Activated naive CD4-positive, alpha-beta T cell treated with anti-CD3 and anti-CD28 coated beads for 36 hours (primary cell): ENCODE measurements at places on chromosomes 4 and X. TPM values are rescaled to one million over a fixed set of nuclear protein-coding genes. Genes with fewer than 3 reads are reported as not detected.

DNA sequence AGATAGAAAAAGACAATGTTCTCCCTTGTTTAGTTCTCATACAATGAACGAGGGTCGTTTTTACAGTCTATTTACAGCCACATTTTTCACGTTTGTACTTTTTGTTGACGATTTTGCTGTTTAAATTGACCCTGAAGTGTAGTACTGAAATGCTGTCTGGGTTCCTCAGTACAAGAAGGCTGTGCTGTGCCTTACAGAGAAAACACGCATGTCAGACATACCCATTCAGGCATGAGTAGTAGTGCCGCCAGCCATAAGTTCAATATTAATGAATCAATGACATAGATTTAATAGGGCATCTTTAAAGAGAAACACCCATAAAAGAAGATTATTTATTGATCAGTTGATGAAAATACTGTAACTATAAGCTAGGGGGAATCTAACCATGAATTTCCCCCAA, 459.8 kb upstream of the EPHA5 start:
- no peak overlapping the region for H3K27ac ChIP-seq
- no peak for DNase-seq

DNA sequence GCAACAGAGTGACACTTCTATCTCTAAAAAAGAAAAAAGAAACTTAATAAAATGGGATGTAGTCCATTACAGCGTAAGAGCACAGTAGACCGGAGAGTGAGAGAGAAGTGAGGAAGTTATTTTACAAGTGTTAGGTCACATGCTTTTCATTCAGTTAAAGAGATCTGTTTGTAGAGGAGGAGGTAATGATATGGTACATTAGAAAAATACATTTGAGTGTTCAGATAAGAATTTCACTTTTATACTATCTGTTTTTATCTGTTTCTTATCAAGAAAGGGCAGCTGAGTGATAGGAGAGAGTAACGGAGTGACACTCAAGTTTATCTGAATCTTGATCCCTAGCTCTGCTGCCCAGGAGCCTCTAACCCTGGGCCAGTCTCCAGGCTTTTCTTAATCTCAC, 38.9 kb downstream of the FNIP2 start:
- no peak for DNase-seq
- H3K36me3 ChIP-seq, result no peaks in the 10 kb centered on the region
- no peaks in the 10 kb centered on the region for H3K27me3 ChIP-seq
- H3K27ac ChIP-seq, result no peak overlapping the region
- H3K4me1 ChIP-seq, result peaks cover 38% of the 10 kb centered on the region

DNA sequence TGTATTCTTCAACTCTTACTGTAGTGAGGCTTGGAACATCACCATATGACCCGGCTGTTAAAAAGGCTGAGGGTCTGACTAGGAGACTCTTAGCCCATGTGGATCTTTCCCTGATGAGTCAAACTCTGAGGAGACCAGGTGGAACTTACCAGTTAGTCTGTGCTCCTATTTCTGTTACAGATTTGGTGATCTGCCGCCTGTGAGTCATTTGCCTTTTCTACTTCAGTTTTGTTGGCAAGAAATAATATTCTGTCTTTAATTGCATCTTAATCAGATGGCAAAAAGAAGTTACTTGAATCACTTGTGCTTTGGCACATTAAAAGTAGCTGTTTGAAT, 48.4 kb downstream of the MTM1 start:
- H3K27ac ChIP-seq, result no peak overlapping the region
- H3K27me3 ChIP-seq, result no peaks in the 10 kb centered on the region
- no peak for DNase-seq

DNA sequence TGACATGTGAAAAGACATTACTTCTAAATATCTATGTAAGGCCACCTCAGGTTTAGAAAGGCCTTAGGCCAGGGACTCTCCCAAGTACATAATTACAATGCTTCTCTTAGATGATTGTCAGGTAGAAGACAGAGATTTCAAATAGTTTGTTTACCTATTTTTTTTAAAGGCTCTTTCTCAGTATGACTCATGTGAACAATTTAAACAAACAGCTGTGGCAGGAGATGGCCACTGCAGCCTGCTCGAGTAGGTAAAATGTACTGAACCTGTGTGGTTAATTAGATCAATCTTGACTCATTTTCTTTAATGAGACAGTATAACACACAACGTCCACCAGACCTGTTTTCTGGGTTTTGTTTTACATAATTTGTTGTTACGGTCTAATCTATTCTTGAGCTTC, 50.2 kb downstream of the LEF1 start:
- H3K4me1 ChIP-seq, result peaks cover 93% of the 10 kb centered on the region

DNA sequence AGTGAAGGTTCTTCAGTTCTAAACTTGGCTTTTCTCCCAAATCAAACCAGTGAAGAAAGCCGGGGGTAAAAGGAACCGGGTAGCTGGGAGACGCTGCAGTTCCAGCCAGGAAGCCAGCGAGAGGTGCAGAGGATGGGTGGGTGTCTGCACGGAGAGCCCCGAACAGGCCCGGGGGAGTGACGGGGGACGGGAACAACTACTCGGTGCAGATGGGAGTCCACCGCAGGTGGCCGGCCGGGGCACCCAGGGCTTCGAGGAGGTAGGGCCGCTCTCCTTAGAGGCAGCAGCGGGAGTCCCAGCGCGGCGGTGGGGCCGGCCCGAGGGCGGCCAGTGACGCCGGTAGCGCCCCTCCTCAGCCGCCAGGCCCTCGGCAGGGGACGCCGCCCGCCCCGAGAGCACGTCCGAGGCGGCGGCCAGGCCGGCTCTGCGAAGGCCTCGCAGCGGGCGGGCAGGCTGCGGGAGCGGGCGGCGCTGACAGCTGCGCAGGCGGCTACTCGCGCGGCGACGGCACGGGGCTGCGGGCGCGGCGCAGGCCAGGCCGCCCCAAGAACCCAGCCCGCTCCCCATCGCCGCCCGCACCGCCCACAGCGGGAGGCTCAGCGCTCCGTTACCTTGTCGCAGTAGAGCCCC, 449 bp downstream of the FBXL5 start:
- peak overlapping the region; percentile 96 for H3K27ac ChIP-seq
- no peaks in the 10 kb centered on the region for H3K27me3 ChIP-seq
- peaks cover 67% of the 10 kb centered on the region for H3K4me1 ChIP-seq

- DNase-seq, result no peak
- no peak overlapping the region for H3K4me3 ChIP-seq
- no peaks in the 10 kb centered on the region for H3K4me1 ChIP-seq
- no peak overlapping the region for H3K27ac ChIP-seq
- no peaks in the 10 kb centered on the region for H3K36me3 ChIP-seq
These were observed 138.9 kb downstream of the NPNT start for GRCh38 chr4:106034220-106034619.

DNA sequence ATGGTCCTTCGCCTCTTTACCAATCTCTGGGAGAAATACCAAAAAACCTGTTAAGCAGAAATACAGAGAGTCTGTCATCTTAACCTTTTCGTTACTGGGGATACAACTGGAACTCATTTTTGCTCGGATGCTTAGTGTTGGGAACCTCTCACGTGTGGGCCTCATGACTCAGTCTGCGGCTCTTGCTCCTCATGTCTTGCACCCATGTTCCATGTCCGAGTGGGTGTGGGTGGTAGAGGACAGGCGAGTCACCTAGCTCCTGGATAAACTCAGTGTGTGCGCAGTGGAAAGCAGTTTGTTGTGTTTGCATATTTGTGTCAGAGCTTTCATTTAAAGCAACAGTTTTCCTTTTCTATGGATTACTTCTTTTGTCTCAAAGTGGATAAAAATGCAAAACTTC, 70.6 kb downstream of the TNIP2 start:
- peaks cover 28% of the 10 kb centered on the region for H3K36me3 ChIP-seq
- H3K4me1 ChIP-seq, result peaks cover 17% of the 10 kb centered on the region
- no peak overlapping the region for H3K4me3 ChIP-seq
- no peak for DNase-seq

GRCh38 chr4:121200795-121201472, 36.8 kb upstream of the TNIP3 start:
- H3K27ac ChIP-seq, result peak overlapping the region; percentile 4
- no peaks in the 10 kb centered on the region for H3K27me3 ChIP-seq

DNA sequence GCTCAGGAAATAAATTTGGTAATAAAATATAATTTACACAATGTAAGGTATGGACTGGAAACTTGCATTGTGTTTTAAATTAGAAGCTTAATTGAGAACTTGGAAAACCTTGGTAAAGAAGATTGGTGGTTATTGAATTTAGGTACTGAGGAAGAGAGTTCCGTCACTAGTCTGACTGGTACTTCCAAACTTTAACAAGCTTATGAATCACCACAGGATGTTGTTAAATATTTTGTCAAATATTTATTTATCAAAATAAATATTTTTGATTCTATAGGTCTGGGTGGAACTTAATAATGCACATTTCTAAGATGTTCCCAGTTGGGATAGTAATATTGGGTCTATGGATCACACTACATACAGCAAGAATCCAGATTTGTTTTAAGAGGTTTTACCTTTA, 992.2 kb downstream of the ARAP2 start:
- H3K27me3 ChIP-seq, result no peaks in the 10 kb centered on the region
- H3K36me3 ChIP-seq, result no peaks in the 10 kb centered on the region
- DNase-seq, result no peak
- H3K27ac ChIP-seq, result no peak overlapping the region
- no peaks in the 10 kb centered on the region for H3K4me1 ChIP-seq

DNA sequence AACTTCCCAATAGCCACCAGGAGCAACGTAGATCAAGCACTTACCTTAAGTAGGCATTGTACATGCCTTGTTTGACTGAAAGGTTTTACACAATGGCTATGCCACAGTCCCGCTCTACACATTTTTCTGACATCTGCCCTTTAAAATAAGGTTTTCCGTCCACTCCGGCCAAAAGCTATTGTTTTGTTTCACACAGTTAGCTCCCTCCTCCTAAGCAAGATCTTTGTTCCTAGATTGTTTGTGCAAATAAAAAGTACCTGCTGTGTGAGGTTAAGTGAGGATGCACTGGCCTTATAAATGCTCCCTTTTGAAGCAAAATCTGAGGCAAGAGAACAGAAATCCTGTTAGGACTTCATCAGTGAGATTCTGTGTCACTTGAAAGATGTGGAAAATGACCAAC, 11.8 kb downstream of the SCD5 start:
- H3K27ac ChIP-seq, result no peak overlapping the region
- H3K36me3 ChIP-seq, result no peaks in the 10 kb centered on the region
- H3K27me3 ChIP-seq, result peaks cover 6% of the 10 kb centered on the region
- H3K4me1 ChIP-seq, result no peaks in the 10 kb centered on the region
- no peak overlapping the region for H3K4me3 ChIP-seq
- DNase-seq, result no peak

DNA sequence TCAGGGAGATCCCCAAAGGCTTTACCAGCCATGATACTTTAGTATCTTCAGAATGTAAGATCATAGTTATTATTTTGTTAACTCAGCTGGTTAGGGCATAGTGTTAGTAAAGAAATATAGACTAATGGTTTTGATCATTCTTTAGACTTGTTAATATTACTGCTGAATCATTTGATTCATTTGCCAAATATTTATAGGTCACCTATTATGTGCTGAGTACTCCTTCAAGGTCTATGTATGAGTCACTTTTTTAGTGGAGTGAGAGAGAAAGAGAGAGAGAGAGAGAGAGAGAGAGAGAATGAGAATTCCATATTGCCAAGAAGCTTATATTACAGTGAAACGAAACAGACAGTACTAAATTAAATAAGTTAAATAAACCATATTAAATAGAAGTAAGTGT, 110.3 kb downstream of the UBE2NL start:
- DNase-seq, result no peak
- no peak overlapping the region for H3K4me3 ChIP-seq
- H3K27ac ChIP-seq, result no peak overlapping the region
- no peaks in the 10 kb centered on the region for H3K27me3 ChIP-seq
- H3K36me3 ChIP-seq, result no peaks in the 10 kb centered on the region

DNA sequence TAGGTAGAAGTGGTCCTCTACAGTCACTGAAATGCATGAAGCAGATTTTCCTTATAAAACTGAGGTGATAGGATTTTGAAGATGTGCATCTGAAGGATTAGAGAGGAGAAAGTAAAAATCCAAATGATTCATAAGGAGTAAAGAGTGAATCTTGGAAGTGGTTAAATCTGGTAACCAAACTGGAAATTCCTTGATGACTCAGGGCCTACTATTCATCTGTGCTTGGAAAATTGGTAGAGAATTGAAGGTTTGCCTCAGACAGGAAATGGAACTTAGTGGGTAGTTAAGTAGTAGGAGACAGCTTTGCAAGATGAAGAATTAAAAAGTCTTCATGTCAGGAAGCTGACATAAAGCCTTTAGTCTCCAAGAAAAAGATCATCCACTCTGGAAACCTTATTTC, 368.9 kb upstream of the CTSO start:
- no peak for DNase-seq
- H3K27me3 ChIP-seq, result no peaks in the 10 kb centered on the region
- no peaks in the 10 kb centered on the region for H3K36me3 ChIP-seq
- H3K4me3 ChIP-seq, result no peak overlapping the region
- H3K4me1 ChIP-seq, result no peaks in the 10 kb centered on the region

DNA sequence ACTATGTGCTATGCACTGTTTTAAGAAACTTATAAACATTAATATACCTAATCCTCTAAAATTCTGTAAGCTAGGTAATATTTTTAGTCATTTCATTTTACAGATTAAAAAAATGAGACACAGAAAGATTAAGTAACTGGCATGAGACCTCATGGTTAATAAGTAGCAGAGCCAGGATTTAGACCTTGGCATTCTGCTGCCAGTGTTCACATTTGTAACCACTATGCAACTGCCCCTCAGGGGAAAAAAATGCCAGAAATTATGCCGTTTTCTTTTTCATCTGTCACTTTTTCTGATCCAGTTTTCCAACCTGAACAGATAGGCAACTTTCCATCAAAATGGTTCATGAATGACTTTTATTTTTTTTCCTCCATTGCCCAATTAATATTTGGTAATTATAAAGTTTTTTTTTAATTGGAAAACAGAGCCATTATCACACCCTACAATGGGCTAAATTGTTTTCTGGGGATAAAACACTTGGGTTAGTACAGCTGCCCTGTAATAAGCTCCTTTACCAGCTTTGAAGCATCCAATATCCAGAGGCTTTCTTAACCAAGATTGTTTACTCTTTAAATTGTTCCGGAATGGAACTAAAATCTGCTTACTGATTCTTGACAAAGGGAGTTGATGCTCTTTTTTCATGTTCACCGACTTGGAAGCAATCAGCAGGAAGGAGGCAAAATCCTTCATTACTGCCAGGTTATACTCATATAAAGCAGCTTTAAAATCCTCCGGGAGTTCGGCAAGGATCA, 56.4 kb upstream of the DDX60 start:
- H3K27me3 ChIP-seq, result no peaks in the 10 kb centered on the region
- DNase-seq, result no peak
- H3K36me3 ChIP-seq, result peaks cover 36% of the 10 kb centered on the region
- no peak overlapping the region for H3K4me3 ChIP-seq

DNA sequence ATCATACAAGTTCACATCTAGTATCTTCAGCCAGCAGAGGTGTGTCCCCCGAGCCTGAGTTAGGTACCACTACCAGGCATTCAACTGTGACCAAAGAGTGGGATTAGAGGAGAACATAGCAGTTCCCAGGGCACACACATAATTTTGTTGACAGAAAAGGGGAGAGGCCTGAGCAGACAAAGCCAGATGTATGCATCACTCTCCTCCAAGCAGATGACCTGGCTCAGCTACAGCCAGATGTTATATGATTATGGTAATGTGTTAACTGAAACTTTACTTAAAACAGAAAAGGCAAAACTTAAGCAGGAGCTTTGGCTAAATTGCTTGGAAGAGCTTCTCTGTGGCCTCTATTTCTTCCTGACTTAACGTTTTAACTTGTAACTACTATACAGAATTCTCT, 88.9 kb downstream of the CC2D2A start:
- no peaks in the 10 kb centered on the region for H3K27me3 ChIP-seq
- no peak overlapping the region for H3K27ac ChIP-seq
- no peak for DNase-seq

The FRMD7 gene
- total RNA-seq, result not detected

The PACRGL gene
- 13.1 TPM for total RNA-seq

The F8A2 gene
- not detected for total RNA-seq

The CT45A5 gene
- total RNA-seq, result not detected
